ENCODE measurements at places on chromosomes 4 and X.

- no peak for DNase-seq
Measured at GRCh38 chr4:48669086-48669485, 111.0 kb downstream of the FRYL start.

DNA sequence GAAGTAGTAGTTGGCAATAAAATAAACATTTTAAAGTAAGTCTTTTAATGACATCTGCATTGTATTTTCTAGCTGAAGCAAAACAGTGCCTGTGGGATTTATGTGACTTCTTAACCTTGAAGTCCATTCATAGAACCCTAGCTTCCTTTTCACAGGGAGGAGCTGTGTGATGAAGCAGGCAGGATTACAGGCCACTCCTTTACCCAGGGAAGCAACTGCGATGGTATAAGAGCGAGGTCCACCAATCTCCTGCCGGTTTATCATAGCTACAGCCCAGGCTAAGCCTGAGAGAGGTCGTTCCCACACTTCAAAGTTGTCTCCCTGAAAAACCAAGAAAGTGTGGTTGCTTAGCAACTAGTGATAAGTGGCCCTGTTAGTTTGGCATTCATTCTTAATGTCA, 7.0 kb downstream of the RPL36A start:
- DNase-seq: peak; percentile 24

DNA sequence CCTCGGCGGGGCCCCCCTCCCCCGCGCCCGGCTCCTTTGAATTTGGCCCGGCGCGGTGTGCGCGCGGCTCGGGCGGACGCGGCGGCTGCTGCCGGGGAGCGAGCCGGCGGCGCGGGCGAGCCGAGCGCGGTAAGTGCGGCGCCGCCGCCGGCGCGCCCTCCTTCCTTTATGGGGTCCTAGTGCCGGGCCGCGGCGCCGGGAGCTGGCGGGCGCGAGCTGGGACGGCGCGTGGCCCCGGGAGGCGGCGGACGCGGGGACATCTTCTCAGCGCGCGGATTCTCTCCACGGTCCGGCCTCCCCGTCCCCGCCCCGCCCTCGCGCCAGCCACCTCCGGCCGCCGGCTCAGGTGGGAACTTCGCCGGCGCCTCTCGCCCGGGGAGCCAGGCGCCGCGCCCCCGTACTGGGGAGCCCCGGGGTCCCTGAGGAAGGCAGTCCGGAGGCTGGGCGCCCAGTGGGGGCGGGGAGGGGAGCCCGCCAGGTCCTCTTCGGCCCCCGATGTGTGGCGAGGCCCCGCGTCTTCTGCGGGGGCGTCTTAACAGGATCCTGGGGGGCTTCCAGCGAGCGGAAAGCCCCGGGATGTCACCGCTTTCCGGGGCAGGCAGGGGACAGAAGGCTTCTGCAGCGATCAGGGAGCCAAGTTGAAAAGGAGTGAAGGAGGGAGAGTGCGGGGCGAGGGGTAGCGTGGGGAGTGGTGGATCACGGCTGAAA, 98.4 kb upstream of the TENM3 start:
- DNase-seq: peak; percentile 38

- no peak for DNase-seq
Measured at GRCh38 chr4:7759216-7759615, 180.4 kb downstream of the AFAP1 start.

- DNase-seq: no peak
Measured at GRCh38 chr4:75069493-75070074, 136.7 kb downstream of the PARM1 start.

DNA sequence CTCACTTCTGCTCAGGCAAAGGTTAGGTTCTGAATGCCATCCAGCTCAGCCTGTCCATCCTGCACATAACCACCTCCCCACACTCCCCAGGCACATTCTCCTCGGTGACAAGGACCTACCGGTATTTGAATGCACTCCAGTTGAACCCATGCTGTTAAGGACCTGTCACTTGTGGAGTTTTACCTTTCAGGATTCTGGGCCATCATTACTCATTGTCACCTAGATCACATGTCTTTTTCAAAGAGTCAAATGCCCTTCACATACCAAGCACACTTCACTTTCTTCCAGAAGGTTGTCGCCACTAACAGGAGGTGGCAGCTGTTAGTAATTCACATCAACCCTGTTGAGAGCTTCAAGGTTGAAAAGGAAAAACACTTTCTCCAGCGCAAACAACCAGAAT, 218.3 kb downstream of the SOWAHB start:
- no peak for DNase-seq

GRCh38 chr4:176964116-176964691, 171.5 kb upstream of the VEGFC start:
- no peak for DNase-seq

DNA sequence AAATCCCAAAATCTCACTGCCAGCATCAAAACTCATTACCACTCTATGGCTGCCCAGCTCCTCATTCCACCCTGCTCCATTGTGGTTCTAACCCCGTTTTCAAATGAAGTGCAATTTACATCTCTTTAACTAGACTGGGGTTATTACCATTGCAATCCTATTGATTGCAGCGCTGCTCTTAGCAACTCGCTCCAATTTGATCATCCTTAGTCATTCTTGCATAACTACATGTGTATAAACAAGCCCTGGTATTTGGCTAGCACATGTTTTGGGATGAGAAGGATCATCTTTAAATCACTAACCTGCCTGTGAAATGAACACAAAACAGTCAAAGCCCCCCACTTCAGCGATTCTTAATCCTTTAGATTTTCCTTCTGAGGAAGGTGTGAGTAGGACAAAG, 340.1 kb upstream of the PPARGC1A start:
- DNase-seq: peak; percentile 4

GRCh38 chrX:69024161-69024736, 141.0 kb downstream of the PJA1 start:
- no peak for DNase-seq

DNA sequence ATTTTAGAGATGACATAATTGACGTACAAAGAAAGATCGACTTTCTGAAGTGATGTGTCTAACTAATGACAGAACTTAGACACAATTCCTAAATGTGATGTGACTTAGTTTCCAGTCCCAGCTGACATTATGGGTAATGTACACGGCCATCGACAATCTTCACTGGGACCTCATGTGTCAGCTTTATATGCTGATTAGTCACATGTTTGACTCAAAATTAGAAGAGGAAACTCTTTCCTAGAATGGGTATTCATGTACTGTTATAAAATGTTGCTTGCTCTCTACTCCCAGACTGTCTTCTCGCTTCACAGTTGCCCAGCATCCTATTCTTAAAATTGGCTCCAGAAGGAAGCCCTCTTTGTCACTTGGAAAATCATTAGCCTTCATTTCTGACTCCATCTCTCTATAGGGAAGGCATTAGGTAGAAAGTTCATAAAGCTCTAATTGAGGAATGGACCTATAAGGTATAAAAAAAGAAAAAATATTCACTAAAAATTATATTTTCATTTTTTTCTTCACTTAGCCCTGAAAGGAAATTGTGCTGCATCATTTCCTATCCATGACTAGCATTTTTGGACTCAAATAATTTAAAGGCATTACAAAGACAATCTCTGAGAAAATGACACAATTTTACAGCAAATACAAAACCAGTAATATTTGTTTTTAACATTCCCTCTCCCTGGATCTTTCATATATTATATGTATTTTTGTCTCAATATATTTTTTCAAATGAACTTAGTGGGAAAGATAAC, 554.6 kb downstream of the INPP4B start:
- DNase-seq: no peak

DNA sequence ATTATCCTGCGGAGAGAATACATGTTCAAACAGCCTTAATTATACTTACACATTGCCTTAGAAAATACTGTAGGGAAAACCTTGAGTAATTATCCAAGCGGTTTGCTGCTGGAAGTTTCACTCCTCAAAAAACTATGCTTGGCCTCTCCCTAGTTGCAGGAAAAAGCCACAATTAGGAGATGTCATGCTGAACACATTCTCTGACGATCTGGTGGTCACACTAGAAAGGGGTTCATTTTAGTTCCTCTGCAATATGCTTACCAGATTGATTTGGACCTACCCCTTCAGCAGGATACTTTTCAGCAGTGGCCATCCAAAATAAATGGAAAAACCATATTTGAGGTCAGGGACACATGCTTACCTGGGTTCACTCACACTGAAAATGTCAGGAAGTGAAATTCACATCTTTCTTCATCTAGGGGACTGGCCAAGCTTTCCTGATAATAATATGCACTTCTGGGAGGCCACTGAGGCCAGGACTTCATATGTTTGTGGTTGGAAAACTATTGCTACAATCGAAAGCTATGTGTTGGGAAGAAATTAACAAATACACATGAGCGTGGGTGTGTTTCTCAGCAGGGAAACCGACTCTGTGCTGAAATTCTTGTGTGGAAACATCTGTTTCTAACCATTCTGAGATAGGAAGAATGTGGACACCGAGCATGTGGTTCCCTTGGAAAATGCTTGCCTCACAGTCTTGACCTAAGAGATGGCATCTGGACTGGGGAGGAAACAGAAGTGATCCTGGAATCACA, 68.8 kb downstream of the ATXN3L start:
- DNase-seq: peak; percentile 93

- DNase-seq: no peak
Measured at GRCh38 chr4:100641336-100641735, 123.5 kb upstream of the EMCN start.

GRCh38 chr4:82138374-82138773, 235.4 kb downstream of the HNRNPD start:
- peak; percentile 29 for DNase-seq

DNA sequence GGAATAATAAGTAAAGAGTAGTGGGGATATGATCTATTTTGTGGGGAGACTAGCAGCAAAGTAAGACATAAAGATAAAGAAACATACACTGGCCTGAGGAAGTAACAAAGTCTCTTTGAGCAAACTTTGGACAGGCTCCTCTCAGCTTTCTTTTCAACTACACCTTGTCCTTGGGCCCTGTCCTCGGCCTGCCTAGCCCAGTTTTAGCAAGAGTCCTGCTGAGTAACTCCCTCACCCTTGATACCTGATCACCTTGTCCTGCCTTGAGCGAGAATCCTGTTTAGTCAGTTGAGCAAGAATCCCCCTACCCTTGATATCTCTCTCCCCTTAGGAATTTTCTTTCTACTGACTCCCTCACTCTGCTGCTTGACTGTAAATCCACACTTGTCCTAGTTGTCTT, 11.5 kb downstream of the HNRNPH2 start:
- no peak for DNase-seq

- no peak for DNase-seq
Measured at GRCh38 chr4:77893451-77893850, 30.8 kb downstream of the MRPL1 start.

GRCh38 chrX:136626237-136626636, 21.7 kb upstream of the CD40LG start:
- no peak for DNase-seq

DNA sequence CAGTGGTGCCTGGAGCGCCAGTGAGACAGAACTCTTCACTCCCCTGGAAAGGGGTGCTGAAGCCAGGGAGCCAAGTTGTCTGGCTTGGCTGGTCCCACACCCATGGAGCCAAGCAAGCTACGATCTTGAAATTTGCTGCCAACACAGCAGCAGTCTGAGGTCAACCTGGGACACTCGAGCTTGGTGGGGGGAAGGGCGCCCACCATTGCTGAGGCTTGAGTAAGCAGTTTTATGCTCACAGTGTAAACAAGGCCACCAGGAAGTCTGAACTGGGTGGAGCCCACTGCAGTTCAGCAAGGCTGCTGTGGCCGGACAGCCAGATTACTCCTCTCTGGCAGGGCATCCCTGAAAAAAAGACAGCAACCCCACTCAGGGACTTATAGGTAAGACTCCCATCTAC, 149.5 kb downstream of the EDA2R start:
- DNase-seq: peak; percentile 35

- peak; percentile 88 for DNase-seq
Measured at GRCh38 chrX:118495061-118495921, at the start of gene DOCK11. Gene DOCK11, plus strand, starts transcription at chrX:118495815. Its CDS starts 157 bp downstream, at chrX:118495972.

DNA sequence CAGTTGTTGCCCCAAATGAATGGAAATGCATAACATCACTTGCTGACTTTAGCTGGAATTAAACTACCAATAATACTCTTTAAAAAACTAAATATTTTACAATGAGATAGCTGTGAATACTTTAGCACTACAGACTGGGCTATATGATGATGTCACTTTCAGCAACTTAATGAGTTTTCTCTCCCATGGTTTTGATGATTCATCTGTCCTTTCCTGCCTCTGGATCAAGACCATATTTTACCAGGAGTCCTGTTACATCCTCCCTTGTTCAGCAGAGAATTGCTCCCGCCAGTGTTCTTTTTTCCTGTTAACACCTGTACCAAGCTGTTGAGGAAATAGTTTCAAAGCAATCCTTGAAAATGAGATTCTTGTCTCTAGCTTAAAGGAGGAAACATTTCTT, 543.0 kb downstream of the SPRY1 start:
- DNase-seq: peak; percentile 90

- DNase-seq: no peak
Measured at GRCh38 chr4:40458109-40458508, 123.0 kb downstream of the CHRNA9 start.

GRCh38 chr4:59553063-59553720, 1646.9 kb upstream of the ADGRL3 start:
- DNase-seq: peak; percentile 65

DNA sequence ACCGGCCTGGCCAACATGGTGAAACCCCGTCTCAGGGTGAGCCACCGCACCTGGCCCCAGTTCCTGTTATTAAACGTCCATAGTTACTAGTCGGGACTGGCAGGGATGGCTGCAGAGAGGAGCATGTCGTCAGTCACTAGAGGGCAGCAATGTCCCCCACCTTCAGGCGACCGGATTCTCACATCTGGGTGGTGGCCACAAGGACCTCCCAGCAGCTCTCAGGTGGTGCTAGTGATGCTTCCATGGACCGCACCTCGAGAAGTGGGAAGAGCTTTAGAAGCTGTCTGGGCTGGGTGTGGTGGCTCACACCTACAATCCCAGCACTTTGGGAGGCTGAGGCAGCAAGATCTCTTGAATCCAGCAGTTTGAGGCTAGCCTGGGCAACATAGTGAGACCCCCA, 13.3 kb upstream of the IL3RA start:
- DNase-seq: peak; percentile 46

- DNase-seq: no peak
Measured at GRCh38 chrX:154437971-154438893, 1.3 kb downstream of the GDI1 start.

DNA sequence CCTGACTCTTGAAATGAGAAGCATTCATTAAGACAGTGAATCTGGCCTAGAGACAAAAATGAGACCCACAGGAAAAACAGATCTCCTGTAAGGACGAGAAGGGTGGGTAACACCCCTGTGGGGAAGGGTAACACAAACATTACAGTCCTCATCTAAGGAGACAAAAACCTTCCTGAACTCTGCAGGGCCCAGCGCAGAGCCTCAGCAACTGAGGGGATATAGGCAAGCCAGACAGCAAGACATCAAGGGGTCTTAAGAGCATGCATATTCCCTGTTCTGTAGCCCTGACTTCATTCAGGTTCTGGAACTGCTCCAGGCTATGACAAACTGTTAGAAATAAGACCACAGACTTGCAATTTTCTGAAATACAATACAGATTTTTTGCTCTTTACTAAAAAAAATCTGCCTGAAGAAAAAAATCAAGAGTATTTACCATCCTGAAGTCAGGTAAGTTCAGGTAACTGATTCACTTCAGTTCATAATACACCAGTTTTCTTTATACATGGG, 15.5 kb downstream of the COX18 start:
- peak; percentile 13 for DNase-seq

GRCh38 chrX:24292353-24292752, 21.5 kb downstream of the SUPT20HL2 start:
- DNase-seq: no peak

- peak; percentile 84 for DNase-seq
Measured at GRCh38 chr4:4607336-4608213, 65.7 kb upstream of the STX18 start.

- no peak for DNase-seq
Measured at GRCh38 chrX:129347291-129347690, 176.0 kb downstream of the SMARCA1 start.

All from EH (cell line).